ENCODE measurements at places on chromosomes 3 and 15. TPM values are rescaled to one million over a fixed set of nuclear protein-coding genes. Genes with fewer than 3 reads are reported as not detected.
A peak's percentile ranks its signal among the peaks of the same experiment; 100 is the strongest.

Gene PPP1R14D
- total RNA-seq: not detected

GRCh38 chr15:63999177-63999576 is 47.1 kb downstream of the DAPK2 start:
- no peak for DNase-seq

GRCh38 chr3:148938306-148938705 is 53.0 kb upstream of the GYG1 start:
- no peak for DNase-seq

Gene LMCD1
- 3.8 TPM for total RNA-seq

DNA sequence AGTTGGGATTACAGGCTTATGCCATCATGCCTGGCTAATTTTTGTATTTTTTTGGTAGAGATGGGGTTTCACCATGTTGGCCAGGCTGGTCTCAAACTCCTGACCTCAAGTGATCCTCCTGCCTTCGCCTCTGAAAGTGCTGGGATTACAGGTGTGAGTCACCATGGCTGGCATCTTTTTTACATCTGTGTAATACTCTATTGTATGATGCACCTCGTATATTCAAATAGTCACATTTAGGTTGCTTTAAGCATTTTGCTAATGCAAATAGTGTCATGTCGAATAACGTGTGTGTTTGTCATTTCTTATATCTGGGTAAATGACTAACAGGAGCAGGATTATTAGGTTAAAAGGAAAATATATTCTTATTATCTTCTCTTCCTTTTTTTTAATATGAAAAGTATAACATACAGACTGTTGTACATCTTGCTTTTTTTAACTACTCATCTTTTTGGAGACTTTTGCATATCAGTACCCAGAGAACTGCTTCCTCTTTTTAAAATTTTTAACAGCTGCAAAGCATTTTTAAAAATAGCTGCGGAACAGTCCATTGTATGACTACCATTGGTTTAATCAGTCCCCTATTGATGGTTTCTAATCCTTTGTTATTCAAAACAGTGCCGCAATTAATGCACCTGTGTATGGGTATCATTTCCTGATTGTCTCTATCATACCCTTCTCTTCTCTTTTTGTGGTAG is 13.4 kb downstream of the SCAMP5 start:
- no peak for DNase-seq

DNA sequence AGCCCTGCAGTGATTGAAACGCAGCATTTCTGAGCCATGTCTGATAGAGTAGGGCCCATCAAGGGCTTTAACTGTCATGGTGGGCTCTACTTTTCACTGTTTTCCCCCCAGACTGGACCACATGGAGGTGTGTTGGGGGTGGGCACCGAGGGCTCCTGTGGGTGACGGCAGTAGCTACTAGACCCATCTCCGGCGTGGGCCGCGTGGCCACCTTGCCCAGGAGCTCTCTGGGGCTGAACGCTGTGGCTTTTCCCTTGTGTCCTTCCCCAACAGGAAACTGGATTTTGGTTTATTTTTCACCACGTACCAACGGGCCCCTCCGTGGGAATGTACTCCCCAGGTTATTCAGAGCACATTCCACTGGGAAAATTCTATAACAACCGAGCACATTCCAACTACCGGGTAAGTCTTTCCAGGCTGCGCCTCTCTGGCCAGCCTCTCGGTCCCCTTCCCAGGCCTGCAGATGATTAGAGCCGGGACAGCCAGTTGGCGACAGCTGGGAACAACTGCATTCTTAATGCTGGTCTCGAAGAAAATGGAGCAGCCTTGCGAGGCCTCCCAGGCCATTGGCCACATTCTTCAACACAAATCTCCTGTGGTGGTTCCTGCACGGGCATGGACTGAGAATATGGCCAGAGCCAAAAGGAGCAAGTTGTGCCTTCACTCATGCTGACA is 67.7 kb downstream of the MESD start:
- DNase-seq: no peak

- DNase-seq: no peak
These were observed 28.1 kb upstream of the LXN start for GRCh38 chr3:158700559-158700958.

Gene MYZAP
- total RNA-seq: 0.63 TPM

- DNase-seq: no peak
These were observed 196.0 kb downstream of the ADAMTS9 start for GRCh38 chr3:64491843-64492242.

Gene CHST13
- not detected for total RNA-seq

Gene PCOLCE2
- not detected for total RNA-seq

Gene GXYLT2
- total RNA-seq: not detected

DNA sequence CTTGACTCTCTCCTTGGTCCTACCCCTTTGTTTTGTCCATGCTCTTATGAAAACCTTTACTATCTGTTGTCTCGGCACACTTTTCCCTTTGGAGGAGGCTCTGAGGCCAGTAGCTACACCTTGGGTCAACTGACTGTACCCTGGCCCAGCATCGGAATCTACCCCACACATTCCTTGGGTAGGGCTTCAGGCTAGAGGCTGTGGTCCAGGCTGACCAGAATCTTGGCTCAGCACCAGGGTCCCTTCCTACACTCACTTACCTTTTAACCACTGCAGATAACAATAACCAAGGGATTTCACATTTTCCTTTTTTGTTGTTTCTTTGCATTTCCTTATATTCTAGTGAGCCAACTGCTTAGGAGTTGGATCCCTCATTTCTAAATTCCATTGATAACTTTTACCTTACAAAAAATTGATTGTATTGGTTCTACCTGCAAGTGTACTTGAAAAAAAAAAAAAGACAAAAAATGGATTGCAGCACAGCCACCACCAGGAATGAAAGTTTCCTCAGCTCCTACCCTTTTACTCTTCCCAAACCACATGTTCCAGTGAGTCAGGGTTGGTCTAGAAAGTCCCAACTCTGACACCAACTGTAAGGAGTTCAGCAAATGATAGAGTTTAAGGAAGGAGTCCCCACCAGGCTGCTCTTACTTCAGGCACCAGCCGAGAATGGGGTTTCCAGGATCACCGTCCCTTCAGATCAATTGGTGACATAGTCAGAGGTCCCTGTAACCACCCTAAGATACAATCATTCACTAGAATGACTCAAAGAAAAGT is 95.6 kb downstream of the FBLN2 start:
- no peak for DNase-seq

DNA sequence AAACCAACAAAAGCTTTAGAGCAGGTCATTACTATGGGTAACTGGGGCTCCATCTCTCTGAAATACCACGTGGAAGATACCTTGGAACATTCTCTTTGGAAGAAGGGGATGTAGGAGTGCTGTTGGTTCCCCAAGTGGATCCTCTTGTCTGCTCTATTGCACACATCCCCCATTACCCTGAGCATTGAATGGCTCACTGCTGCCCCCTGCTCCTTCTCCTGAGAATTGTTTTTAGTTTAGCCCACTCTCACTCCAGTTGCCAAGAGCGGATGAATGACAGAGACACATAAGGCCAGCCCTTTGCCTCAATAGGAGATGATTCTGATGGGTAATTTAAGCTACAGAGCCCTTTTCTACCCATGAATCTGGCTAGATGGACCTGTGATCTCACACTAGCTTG is 135.6 kb upstream of the SUCLG2 start:
- DNase-seq: peak; percentile 73

GRCh38 chr15:71313806-71314205 is 198.5 kb downstream of the THSD4 start:
- no peak for DNase-seq

DNA sequence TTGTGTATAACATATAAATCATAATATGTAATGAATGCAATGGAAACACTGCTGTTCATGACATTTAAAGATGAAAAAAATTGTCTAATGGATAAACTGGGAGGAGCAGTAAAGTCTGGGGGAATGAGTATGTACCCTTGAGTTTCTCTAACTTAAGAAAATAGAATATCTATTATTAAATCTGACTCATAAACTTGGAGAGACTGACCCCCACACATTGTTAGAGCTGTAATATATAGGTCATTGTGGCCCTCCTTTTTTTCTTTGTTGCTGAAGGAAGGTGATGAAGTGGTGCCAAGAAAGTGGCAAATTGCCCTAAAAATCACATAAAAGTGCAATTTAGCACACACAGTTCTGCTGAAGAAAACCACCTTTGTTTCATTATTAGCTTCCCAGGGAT is 389.8 kb upstream of the RARB start:
- DNase-seq: no peak

- DNase-seq: no peak
These were observed 320.6 kb downstream of the MECOM start for GRCh38 chr3:169342652-169343505.

GRCh38 chr3:174812172-174812862 is 46.8 kb upstream of the NAALADL2 start:
- DNase-seq: no peak

- DNase-seq: no peak
These were observed 170.6 kb upstream of the BHLHE40 start for GRCh38 chr3:4808637-4809036.

All from activated CD4-positive, alpha-beta memory T cell treated with anti-CD3 and anti-CD28 coated beads for 36 hours (primary cell).